ENCODE measurements at places on chromosomes 7 and 10.
A peak's percentile ranks its signal among the peaks of the same experiment; 100 is the strongest.

DNA sequence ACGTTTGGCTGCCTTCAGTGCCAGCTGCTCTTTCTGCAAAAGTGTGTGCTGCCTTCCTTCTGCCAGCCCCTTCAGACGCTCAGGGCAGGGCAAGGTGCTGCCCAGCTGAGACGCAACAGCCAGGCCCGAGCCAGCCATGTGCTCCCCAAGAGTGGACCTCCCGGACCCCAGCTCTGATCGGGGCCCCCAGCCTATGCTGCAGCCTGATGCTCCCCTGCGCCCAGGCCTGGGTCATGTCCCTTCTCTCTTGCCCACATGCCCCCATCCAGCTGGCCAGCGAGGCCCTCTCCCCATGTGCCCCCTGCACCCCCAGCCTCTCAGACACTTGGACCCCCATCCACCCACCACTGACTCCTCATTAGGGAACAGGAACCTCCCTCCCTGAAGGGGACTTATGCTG lies 17.8 kb downstream of the WDR86 start:
- no peak for DNase-seq

DNA sequence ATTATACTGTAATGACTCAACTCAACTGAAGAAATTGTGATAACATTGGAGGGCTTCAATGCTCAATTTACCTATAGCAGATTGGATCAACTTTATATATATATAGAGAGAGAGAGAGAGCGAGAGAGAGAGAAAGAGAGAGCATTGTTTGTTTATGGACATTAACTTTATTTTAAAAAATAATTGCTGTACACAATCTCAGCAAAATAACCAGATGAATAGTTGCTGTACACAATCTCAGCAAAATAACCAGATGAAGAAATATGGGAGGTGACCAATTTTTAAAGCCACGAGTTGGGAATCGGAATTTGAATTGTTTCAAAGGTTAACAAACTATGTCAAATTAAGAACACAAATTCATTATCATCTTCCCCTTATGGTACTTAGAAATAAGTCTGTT lies 319.9 kb downstream of the NXPH1 start:
- no peak for DNase-seq

GRCh38 chr7:155188821-155189581 lies 108.7 kb upstream of the INSIG1 start:
- no peak for DNase-seq

GRCh38 chr10:31838065-31838464 lies 90.6 kb downstream of the ARHGAP12 start:
- no peak for DNase-seq

DNA sequence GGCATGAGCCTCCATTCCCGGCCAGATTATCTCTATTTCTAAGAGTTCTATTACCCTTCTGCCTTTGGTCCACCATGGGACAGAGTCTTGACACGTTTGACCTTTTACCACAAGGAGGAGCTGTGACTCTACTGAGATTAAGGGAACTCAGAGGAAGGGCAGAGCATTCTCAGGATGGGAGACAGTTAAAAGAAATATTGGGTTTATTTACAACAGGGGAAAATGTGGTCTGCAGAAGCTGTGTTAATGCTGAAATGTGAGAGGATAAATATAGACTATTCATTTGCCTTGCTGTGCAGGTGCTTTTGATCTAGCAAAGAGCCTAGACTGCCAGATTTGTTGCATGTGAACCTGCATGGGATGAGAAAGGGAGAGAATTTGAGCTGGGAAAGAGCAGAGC lies 45.8 kb upstream of the PRSS58 start:
- DNase-seq: no peak

DNA sequence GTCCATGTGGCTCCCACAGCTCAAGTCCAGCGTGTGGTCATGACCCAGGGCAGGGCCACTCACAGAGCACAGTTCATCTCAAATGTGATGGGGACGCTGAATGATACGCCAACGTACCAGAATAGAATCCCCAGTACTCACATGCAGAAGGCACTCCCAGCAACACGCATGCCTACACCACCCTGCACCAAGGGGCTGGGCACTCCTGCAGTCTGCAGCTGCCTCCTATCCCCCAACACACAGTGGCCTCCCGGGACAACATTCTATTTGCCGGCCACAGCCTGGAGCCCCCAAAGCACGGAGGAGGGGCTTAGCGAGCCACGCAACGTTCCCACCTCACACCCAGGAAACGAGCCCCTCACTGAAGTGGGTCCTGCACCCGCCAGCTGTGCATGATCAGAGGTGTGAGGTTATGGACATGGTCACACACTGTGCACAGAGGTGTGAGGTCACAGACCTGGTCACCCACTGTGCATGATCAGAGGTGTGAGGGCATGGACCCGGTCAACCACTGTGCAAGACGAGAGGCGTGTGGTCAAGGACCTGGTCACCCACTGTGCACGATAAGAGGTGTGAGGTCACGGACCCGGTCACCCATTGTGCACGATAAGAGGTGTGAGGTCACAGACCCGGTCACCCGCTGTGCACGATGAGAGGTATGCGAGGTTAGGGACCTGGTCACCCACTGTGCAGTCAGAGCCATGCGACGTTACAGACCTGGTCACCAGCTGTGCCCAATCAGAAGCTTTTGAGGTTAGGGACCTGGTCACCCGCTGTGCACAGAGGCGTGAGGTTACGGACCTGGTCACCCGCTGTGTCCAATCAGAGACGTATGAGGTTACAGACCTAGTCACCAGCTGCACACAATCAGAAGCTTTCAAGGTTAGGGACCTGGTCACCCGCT lies 182.8 kb downstream of the DIP2C start:
- DNase-seq: no peak

GRCh38 chr7:30740417-30741181 lies 11.3 kb upstream of the INMT start:
- DNase-seq: no peak

DNA sequence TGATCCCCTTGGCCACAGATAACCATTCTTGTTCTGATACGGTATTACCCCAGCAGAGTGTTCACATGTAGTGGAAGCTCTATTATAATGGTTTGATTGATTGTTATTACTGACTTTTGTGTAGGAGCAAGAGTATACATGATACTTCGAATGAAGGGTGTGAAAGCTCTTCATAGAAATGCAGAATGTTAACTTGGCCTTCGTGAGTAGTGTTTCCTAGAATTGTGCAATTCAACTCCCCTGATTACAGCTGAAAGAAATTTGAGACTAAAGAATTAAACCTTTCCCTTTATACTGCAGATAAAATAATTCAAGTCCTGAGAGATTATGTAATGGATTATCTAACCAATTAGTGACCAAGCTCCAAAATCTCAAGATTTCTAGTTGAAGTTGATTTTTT lies 38.2 kb downstream of the MKLN1 start:
- no peak for DNase-seq

- no peak for DNase-seq
Measured at GRCh38 chr10:72740528-72740927, 48.6 kb downstream of the MCU start.

DNA sequence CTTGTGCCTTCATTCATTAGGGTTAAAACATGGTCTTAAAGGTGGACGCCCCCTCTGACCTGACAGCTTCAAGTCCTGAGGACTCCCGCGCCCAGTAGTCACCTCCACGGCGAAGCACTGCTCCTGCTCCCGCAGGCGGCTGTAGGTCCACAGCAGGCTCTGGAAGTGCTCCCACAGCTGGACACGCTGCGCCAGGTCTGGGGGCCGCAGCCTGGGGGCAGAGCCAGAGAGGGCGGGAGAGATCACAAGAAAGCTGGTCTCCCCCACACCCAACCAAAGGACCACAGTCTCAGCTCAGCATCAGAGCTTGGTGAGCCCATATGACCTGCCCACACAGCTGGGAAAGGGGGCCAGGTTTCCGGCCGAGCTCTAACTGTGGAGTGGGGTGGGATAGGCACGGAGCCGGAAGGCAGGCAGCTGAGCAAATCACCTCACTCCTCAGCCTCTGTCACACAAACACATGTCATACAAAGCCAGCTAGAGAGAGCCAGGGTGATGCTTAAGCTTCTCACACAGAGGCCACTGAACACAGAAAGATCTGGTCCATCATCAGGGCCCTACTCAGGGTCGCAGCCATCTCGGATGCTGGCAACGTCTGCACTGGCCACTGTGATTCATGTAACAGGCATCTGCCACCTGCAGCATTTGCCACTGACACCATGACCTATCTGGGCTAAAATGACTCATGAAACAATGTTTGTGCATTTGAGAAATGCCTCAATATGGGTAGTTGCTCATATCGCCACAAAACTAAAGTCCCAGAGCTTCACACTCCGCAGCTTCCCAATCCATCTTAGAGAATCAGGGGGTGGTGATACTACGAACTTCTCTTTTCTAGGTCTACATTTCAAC lies 12.6 kb downstream of the HPS1 start:
- peak; percentile 18 for DNase-seq

- no peak for DNase-seq
Measured at GRCh38 chr7:11665357-11665756, 166.6 kb downstream of the THSD7A start.

- no peak for DNase-seq
Measured at GRCh38 chr10:119525116-119525515, 17.4 kb downstream of the RGS10 start.

- no peak for DNase-seq
Measured at GRCh38 chr10:43415544-43415943, 6.6 kb upstream of the HNRNPF start.

- DNase-seq: no peak
Measured at GRCh38 chr7:106515321-106515720, 145.6 kb downstream of the CCDC71L start.

GRCh38 chr7:71696511-71696910 lies 564.6 kb downstream of the GALNT17 start:
- DNase-seq: no peak

- peak; percentile 3 for DNase-seq
Measured at GRCh38 chr10:1074748-1075308, 18.6 kb downstream of the WDR37 start.

DNA sequence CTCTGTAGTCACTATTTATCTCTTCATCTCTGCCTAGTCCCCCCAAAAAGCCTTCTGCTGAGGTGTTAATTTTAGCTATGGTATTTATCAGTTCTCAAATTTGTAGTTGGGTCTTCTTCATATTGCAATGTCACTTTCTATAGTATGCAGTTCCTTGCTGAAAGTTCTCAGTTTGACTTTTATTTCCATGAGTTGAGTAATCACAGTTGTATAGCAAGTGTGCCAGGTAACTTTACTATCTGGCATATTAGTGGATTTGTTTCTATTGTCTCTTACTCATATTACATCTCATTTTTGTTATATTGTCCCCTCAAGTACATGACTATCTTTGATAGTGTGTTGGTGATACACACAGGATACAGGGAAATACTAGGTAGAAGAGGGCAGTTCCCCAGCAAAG lies 152.8 kb downstream of the CUBN start:
- DNase-seq: no peak

- DNase-seq: no peak
Measured at GRCh38 chr10:23448802-23449570, 10.1 kb downstream of the OTUD1 start.

GRCh38 chr10:35359873-35360272 lies 23.6 kb downstream of the CCNY start:
- no peak for DNase-seq

DNA sequence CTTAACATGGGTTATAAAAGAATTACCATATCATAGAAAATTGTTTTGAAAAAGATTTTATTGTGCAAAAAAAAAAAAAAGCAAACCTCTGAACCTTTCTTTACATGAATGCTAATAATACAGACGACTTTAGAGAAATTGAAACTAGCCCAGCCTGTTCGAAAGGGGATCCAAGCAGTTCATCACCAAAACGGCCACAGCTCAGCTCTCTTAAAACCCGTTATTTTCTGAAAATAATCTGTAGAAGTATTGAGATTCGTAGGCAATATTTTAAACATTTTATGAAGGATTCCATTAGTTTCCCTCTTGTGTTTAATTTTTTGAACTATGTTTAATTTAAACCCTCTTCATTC lies 9.9 kb upstream of the GSAP start:
- no peak for DNase-seq

- no peak for DNase-seq
Measured at GRCh38 chr10:97243836-97244235, 48.6 kb downstream of the ARHGAP19 start.

DNA sequence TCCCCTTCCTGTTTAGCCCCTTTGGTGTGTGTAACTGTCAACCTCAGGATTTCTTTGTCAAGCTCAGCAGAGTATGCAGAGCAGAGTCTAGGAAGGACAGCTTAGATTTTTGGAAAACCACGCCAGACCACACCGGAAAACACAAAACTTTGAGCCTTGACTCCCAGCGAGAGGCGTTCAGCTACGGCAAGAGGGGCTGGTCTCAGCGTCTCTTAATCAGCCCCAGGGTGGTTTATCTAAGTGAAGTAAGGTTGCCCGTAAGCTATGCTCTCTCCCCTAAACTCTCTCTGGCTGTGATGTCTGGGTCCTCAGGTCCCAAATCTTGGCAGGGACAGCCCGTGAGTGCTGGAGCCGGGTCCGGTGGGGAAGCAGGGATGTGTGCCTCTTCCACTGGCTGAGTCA lies 230.9 kb downstream of the KLF6 start:
- no peak for DNase-seq

DNA sequence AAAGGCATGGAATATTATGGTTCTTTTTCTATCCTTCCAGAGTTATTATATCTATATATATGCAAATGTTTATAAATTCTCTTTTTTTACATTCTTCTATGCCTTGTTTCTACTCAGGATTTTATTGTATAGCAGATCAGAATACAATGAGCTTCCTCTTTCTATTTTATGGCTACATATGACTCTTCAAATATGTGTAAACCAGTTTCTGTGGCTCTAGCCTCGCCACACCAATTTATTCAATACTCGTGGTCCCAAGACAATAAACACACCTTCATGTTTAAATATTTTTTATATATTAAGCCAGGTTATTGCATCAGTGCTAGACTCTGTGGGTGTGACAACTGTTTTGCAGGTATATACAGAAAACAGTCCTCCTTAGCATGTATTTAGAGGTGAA lies 237.5 kb upstream of the MKLN1 start:
- DNase-seq: no peak

DNA sequence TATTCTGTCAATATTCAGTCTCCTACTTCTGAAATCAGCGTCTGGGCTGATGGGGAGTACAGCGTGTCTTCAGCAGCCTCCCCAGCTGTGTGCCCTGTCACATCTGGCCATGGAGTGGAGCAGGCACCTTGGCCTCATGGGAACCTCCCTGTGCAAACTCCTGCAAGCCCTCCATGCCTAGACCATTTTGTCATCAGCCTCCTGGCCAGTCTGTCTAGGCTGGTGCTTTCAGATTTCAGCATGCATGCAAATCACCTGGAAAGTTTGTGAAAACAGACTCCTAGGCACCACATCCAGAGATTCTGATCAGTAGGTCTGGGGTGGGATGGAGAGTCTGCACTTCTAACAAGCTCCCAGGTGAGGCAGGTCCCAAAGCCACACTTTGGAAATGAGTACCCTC lies 26.2 kb upstream of the CCSER2 start:
- no peak for DNase-seq

DNA sequence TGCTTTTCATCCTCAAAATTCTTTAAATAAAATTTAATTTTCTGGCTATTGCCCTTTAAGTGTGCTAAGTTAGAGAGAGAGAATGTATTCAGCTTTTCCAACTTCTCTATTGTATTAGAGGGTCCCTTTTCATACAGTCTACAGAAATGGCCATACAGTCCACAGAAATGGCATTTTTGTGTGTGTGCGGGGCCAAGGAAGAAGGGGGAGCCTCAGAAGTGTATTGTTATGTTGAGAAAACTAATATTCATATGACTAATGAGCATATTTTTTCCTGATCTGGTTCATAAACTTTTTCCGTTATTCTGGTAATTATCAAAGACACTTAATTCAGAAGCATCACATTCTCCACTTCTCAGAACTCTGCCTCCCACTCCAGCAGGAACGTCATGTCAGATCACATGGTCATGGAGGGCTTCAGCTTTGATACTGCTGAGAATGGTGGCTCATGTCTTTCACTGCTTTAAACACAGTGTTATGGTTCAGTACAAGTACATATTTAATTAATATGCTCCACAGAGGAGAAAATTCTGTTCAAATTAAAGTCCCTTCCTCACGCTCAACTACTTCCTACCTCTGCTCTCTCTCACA lies 37.1 kb downstream of the ELMO1 start:
- no peak for DNase-seq

All from SW 1271 (cell line).